ENCODE measurements at places on chromosomes 7 and 10.

- no peak for DNase-seq
Observed at GRCh38 chr7:36847946-36848345, 123.7 kb upstream of the AOAH start.

GRCh38 chr7:45048748-45049147 is 40.0 kb downstream of the NACAD start:
- DNase-seq: no peak

GRCh38 chr10:61408105-61408504 is 45.1 kb downstream of the TMEM26 start:
- no peak for DNase-seq

DNA sequence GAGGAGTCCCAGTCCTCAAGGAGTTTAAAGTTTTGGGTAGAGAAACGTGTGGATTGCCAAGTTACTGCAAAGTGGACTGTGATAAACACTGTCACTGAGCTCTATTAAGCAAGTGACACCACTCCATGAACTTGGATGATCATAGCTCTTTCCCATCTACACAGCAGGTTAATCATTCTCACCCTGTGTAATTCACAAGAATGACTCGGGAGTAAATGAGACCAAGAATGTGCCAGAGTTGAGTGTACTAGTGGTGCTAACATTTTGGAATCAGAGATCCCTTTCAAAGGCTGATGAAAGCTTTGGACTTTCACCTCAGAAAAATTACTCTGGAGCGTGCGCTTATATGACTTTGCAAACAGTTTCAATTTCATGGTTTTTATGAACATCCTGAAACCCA is 80.8 kb downstream of the RBM20 start:
- DNase-seq: no peak
